Activated CD8-positive, alpha-beta memory T cell treated with anti-CD3 and anti-CD28 coated beads for 48 hours (primary cell): ENCODE measurements at places on chromosomes 5 and 9.

- no peak for DNase-seq
Observed at GRCh38 chr5:98789029-98789428, 15.6 kb downstream of the RGMB start.

DNA sequence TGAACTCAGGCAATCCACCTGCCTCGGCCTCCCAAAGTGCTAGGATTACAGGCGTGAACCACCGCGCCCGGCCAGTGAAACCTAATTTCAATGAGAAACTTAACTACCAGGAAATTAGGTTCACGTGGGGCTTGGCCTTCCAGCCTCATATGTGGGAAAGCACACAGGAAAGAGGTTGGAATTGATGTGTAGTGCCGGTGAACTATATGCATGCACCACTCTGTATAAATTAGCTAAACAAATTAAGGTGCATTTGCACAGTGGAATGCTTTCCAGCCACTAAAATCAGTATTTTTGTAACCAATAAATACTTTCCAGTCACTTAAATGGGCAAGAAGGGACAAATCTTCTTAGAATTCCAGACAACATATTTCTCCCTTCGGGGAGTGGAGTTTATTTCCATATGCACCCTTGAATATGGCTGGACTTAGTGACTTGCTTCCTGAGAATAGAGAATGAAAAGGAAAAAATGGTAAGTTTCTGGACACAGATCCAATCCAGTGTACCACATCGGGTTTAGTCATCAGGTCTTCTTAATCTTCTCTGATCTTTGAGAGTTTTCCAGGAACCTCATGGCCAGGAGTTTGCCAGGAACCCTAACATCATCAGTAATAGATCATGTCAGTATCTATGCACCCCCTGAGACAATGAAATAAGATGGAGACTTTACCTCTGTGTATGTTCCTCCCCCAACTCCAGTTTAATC, 24.9 kb downstream of the ATOX1 start:
- no peak for DNase-seq

DNA sequence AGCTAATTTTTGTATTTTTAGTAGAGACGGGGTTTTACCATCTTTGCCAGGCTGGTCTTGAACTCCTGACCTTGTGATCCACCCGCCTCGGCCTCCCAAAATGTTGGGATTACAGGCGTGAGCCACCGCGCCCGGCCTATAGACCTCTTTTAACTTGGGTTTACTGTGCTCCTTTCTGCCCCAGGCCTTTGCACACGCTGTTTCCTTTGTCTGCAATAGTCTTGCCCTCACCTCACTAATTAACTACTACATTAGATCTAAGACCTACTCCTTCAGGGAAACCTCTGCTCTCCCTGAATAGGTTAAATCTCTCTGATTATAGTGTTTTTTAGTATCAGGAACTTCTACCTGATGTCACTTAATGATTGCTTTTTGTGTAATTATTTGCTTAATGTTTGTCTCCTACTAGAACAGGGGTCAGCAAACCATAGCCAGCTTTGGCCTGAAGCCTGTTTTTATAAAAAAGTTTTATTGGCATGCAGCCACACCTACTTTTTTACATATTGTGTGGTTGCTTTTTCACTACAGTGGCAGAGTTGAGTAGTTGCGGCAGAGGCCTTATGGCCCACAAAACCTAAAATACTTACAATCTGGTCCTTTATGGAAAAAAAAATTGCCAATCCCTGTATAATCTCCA, 31.2 kb upstream of the TLE1 start:
- no peak for DNase-seq

- DNase-seq = no peak
Observed at GRCh38 chr5:123819386-123819785, 307.4 kb downstream of the CSNK1G3 start.

GRCh38 chr5:10793785-10794184, 32.8 kb upstream of the DAP start:
- no peak for DNase-seq

DNA sequence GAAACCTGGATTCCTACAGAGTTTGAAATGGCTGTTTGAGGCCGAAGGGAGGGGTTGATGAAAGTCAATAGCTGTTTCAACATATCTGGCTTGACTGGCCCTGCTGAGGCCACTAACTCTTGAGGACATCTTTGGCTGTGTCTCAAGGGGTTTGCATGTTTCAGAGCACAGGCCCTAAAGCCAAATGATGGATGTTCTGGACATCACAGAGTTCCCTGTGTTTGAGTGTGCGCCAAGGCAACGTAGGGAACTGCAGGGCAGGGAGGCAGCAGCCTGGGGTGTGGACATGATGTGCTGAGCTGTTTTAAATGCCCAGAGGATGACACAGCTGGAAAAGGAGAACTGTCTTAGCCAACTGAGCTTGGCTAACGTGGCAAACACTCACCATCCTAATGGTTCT, 89.6 kb downstream of the RAPGEF1 start:
- DNase-seq = no peak

GRCh38 chr5:154384480-154385235, 61.1 kb upstream of the SAP30L start:
- DNase-seq = no peak

- no peak for DNase-seq
Observed at GRCh38 chr9:135693265-135693664, 6.0 kb downstream of the SOHLH1 start.

- DNase-seq = no peak
Observed at GRCh38 chr5:636951-637350, 24.8 kb downstream of the CEP72 start.

- no peak for DNase-seq
Observed at GRCh38 chr5:98602534-98603112, 170.8 kb upstream of the RGMB start.

DNA sequence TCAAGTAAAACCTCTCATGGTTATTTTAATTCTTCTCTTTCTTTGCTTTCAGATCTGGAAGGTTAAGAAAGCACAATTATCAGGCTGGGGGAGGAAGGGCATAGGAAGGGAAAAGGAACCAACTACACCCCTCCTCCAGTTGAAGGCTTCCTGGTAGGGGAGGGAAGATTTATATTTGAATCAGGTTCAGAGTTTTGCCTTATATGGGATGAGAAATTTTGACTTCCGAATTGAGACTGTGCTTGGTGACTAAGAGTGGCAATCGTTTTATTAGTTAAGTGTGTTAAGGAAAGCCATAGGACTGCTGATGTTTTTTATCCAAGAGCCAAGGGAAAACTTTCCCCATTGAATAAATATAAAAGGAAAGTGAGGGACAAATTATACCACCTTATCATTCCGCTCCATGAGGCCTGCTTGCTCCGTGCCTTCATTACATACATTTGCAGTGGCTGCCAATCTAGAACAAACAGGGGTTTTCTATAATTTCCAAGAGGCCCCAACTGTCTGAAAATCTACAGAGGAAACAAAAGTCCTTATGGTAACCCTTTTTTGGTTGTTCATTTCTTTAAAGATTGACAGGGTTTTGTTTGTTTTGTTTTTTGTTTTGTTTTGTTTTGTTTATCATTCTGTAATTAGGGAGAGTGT, 115.7 kb upstream of the EPB41L4A start:
- no peak for DNase-seq

DNA sequence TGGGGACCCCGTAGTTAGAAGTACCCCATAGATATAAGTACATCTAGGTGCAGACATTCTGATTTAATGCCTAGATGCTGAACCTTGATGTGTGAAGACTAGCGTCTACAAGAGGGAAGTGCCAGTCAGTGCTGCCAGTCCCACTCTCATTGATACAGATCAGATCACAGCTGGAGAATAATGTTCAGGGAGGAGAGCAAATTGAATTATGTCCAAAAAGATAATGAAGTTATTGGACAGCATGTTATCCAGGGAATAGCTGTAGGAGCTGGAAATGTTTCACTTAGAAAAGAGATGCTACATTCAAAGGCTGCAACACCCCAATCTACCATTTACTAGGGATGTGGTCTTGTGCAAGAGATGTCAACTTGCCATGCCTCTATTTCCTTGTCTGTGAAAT, 15.9 kb upstream of the RNF183 start:
- DNase-seq = no peak

DNA sequence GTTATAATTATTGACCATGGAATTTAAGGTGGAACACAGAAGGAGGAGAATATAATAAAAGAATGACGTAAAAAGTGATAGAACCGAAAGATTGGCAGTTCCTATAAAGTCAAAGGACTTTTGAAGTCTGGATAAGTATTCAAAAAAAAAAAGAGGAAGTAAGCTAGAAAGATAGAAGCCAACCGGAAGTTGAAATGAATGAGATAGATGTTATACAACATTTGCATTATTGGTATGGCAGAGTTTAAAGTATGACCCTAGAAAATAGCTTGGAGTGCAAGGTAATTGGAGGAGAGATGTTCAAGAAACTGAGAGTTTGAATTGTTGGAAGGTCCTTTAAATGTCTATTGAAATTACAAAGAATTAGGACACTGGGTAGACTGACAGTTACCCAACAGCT, 293.6 kb downstream of the FER start:
- DNase-seq = no peak

DNA sequence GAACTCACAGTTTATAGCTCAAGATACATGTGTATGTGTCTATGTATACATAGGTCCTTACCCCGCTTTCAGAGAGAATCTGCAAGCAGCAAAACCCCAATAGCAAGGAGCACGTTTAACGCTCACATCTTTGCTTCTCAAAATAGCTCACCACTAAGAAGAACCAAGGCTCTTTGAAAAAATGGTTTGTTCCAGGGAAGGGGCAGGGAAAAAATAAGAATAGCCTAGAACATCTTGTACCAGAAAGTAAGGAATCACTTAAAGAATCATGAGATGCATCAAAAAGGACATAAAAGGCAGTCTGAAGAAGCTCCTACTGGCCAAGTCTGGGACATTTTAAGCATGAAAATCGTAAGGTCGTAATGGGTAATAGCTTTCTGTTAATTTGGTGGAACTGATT, 196.4 kb downstream of the FSTL4 start:
- no peak for DNase-seq

DNA sequence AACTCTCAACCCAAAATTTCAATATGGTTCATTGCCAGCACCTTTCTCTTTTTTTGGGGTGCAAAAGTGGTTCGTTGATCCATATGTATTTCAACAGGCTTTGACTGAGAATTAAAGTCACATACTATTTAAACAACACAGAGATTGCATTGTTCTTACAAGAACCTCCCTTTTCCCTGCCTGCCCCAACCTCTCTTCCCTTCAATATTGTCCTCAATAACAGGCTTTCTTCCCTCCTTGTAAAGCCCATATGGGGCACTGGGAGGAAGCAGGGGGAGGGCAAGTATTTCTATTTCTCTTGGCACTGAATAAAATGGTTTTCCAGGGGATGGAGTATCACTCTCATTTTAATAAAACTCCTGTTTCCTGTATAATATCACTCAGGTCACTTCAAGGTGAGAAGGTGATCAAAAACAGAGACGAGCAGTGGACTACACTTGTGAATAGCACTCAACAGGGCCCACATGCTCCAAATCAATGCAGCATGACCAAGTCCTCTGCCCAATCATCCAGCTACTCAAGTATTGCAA, 65.1 kb downstream of the EFNA5 start:
- DNase-seq = no peak

DNA sequence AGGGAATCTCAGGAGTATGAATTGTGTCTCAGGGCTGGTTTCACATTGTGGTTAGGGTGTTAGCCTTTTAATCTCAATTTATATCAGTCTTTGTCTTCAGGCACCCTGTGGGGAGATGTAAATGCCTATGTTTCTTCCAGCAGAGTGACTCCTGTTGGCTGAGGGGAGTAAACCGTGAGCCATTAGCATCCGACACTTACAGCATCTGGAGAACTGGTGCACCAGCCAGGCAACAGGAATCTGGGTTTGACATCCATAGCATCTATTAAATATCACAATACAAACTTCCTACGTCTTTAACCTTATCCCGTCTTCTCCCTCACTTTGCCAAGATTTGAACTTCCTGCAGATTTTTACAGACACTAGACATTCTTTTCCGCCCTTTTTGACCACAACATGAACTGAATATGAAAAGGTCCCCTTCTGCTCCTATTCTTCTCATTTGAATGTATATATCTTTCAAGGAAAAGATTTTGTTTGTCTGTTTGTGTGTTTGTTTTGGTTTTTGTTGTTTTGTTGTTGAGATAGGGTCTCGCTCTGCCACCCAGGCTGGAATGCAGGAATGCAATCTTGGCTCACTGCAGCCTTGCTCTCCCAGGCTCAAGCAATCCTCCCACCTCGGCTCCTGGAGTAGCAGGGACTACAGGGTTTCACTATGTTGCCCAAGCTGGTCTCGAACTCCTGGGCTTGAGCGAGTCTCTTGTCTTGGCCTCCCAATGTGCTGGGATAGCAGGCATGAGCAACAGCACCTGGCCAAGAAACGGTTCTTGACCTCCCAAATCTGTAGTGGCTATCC, 626.2 kb downstream of the TLR4 start:
- DNase-seq = no peak

DNA sequence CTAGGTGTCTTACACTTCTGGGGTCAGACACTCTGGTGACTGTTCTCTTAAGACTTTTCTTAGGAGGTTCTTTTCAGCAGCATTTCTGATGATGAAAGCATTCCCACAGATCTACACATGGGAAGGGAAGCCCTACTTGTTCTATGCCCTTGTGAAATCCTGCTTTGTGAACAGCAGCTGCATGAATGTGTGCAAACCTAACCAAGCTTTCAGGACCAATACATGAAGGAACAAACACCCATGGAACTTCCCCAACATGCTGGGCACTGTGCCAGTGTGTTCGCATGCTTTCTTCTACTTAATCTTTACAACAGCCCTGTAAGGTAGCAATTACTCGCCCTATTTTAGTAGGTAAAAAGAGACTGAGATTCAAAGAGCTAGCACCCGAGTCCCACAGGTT, 439.9 kb upstream of the KLF4 start:
- no peak for DNase-seq

GRCh38 chr9:89845321-89845720, 240.5 kb downstream of the GADD45G start:
- no peak for DNase-seq

DNA sequence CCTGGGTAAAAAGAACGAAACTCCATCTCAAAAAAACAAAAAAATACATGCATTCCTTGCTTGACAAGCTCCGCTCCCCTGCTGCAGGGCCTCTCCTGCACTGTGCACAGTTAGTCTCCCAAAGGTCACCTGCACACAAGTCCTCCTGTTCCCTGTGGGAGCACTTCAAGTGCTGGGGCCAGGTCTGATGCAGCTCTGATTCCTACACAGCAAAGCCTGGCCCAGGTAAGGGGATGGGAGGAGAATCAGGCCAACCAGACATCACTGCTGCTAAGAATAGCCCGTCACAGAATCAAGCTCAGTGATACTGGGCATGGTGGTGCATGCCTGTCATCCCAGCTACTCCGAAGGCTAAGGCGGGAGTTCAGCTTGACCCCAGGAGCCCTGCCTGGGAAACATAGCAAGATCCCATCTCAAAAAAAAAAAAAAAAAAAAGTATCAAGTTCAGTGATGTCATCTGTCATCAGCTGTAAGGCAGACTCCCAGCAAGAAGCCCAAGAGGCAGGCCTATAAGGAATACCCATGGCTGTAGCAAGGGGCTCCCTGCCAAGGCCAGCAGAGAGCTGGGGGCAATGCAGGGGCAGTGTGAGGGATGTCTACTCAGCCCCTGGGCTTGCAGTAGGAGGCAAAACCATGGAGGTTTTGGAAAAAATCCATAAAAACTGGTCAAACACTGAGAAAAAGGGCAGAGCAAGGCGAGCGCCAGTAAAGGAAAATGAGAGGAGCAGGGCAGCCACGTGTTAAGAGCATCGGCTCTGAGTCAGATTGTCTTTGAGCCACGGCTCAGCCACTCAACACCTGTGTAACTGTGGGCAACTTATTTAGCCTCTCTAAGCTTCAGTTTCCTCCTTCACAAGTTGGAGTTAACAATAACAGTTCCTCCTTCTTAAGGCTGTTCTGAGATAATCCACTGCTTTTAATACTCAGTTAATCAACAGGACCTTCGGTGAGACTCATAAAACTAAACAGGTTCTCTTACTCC, 3.2 kb downstream of the TPM2 start:
- DNase-seq = no peak
